ELF-1 (cell line): ENCODE measurements at places on chromosomes 12 and 14.
A peak's percentile ranks its signal among the peaks of the same experiment; 100 is the strongest.

DNA sequence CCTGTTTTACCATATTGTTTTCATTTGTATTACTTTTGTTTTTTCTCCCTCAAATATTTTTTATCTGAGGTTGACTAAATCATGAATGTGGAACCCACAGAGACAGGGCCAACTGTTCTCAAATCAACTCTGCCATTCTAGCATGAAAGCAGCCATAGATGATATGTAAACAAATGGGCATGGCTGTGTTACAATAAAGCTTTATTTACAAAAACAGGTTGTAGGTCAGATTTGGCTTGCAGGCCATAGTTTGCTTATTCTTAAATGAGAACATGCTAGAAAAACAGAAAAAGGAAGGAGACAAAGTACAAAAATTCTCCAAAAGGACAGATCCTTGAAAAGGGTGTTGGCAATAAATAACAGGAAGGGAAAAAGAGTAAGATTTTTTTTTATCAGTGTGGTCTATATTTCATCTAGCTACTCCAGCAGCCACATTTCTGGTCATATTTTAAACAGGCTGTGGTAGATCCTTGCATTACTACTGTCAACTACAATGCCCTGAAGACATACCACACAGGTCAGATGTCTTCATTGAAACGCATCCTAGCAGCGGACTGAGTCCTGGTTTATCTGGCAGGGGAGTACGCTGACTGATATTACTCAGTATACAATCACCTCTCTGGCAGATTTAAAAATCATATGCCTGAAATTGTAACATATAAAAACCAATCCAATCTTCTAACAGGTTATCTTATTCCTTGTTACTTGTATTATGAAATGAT is 42.9 kb downstream of the SPPL3 start:
- no peak for DNase-seq

- no peak for DNase-seq
These were observed 70.1 kb upstream of the STRN3 start for GRCh38 chr14:31096255-31096654.

- peak; percentile 53 for DNase-seq
These were observed 43.9 kb upstream of the AMN1 start for GRCh38 chr12:31772685-31773222.

- peak; percentile 17 for DNase-seq
These were observed 81.9 kb upstream of the MAX start for GRCh38 chr14:65184032-65184764.

GRCh38 chr12:24902511-24903328 is 46.2 kb downstream of the BCAT1 start:
- peak; percentile 56 for DNase-seq

DNA sequence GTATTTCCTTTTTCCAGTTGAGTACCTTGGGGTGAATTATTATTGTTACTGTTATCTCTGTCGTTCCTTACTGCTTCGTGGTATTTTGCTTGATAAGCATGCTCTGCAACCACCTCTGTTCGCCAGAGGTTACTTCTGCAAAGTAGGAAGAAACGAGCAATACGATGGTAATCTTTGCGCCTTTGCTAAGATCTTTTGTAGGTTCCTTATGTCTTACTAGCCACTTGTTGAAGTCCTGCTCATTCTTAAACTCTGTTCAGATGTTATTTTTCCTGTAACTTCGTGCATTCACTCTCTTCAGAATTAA is 729 bp upstream of the M6PR start:
- no peak for DNase-seq

GRCh38 chr14:55339770-55340169 is 68.5 kb downstream of the FBXO34 start:
- DNase-seq: no peak

DNA sequence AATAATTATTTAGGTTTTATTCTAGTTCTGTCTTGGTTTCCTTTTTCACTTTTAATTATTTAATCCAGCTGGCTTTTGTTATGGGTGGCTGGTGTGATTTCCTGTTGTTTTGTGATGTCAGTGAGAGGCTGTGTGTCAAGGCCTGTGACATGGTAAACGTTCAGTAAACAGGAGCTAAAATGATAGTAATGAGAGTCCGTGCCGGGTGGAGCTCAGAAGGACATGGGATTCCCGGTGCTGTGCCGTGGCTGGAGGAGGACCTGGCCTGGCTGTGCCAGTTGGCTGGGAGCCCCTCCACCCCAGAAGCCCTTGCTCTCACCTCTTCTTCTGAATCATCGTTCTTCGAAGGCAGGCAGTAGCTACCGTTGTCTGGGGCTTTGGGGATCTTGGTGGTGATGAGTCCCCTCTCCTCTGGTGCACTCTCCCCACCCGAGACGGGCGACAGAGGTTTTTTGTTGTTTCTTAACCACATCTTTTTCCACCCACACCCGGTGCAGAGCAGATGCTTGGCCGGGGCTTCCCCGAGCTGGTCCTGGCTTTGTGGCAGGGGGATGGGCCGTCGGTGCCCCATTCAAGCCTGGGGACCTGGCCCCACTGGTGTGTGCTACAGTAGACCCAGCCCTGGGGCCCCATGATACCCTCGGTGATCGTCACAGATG is 29.1 kb downstream of the SH2B3 start:
- DNase-seq: no peak

DNA sequence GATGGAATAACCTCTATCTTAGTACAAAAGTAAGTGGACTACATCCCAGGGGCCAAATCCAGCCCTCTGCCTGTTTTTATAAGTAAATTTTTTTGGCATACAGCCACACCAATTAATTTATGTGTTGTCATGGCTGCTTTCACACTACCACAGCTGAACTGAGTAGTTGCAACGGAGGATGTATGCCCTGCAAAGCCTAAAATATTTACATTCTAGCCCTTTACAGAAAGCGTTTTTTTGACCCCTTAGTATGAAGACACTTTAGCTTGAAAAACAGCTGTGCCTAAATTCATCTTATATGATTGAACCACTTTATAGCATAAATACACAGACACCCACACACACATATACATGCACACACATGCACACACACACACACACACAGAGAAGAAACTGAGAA is 501.6 kb downstream of the EGLN3 start:
- no peak for DNase-seq

GRCh38 chr12:77485961-77486854 is 344.5 kb upstream of the NAV3 start:
- DNase-seq: no peak

DNA sequence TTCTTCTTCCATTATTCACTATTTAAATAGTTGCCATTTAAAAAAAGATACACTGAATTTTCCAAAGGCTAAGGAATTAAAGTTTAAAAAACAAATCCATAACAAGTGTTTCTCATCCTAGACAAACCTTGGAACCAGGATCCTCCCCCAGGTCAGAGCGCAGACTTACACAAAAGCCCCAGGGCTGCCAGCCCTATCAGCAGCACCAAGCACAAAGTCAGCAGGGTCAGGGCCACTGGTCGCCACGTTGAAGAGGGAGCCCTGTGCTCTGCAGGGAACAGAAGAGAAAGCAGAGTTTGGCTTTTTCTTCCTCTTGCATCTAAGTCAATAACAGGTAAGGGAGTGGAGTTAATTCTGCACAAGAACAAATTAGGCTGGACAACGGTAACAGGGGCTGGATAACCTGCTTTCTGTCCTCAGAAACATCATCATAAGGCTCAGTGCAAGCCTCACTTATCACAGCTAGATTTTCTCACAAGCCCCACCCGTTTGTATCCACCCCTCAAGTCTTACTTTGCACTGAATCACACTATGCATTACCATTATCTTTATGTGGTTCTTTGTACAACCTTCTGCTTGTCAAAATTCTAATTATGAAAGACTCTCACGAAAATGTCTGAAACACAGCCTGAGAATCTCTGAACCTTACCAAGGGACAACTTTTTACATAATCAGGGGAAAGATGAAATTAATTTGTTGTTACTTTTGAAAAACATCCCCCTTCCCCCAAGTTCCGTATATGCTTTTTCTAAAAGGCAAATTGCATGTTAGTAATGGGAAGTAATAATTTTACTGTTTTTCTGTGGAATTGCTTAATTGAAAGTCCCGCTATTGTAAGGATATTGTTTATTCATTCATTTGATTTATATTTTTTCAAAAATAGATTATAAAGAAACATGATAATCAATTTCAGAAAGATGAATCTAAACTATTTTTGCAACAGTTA is 9.6 kb downstream of the CLEC1A start:
- DNase-seq: peak; percentile 31

DNA sequence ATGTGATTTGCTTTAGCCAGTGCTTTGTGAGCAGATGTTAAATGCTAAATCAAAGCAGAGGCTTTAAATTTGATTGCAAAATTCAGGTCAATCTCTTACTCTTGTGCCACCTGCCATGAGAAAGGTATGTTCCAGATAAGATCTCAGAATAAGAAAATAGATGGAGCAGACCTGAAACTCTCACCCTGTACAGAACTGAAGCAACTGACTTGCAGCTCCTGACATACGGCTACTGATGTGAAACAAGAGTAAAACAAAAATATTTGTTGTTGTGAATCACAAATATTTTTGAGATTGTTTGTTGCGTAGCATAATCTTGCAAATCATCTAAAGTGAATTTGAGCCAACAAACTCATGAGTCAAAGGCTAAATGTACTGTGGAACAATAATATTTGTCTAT is 3.5 kb upstream of the OSBPL8 start:
- no peak for DNase-seq

- no peak for DNase-seq
These were observed 606.0 kb upstream of the TMEM132C start for GRCh38 chr12:127660961-127661360.

GRCh38 chr12:62517887-62518286 is 51.3 kb downstream of the MON2 start:
- DNase-seq: no peak

DNA sequence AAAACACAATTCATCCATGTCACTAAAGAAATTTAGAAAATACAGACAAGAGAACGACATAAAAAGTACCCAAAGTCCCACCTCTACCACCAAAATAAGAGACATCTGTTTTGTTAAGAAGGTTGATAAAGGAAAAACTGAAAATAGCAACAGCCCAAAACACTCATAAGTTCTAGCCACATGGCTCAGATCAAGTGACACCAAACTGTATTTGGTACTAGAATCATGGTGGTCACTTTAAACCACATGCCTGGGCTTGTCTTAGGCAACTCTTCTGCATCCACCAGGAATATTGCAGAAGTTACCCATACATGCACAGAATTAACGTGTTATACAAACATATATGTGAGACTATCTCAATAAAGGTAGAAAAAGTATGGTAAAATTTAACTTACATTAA is 78.2 kb upstream of the GTF2A1 start:
- DNase-seq: no peak

GRCh38 chr14:99266181-99267178 is 5.5 kb downstream of the BCL11B start:
- DNase-seq: peak; percentile 87

- peak; percentile 66 for DNase-seq
These were observed 1.6 kb downstream of the SUDS3 start for GRCh38 chr12:118377884-118378470.

GRCh38 chr14:74038020-74038859 is 19.1 kb downstream of the BBOF1 start:
- DNase-seq: peak; percentile 12
